ENCODE measurements at places on chromosomes 13 and 19.

GRCh38 chr13:73967397-73968165, 166.6 kb downstream of the KLF12 start:
- DNase-seq = no peak

GRCh38 chr13:56349866-56350265, 790.9 kb upstream of the PRR20A start:
- DNase-seq = no peak

DNA sequence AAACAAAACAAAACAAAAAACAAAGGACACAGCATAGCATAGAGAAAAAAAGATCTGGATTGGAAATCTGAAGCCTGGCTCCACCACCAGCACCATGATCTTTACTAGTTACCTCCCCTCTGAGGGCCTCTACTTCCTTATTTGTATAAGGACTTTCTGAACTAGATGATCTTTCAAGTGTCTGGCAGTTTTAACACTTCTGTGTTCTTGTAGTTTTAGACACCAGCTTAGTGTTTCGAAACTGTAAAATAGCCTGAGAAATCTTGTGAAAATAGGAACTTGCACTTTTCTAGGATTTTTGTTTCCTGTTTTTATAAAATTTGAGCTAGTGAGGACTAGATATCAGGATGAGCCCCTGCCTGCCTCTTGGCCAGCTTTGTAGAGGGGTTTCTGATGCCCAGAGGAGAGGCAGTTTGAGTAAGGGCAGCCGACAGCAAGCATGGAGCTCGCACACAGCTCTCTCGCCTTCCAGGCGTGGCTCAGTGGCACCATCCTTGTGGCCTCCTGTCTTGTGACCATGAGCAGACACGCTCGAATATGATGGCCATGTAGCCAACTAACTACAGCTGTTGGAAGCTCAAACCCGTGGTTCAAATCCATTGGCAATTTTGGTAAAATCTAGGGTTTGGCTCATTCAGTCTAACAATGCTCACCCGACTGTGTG, 319.0 kb downstream of the KCNRG start:
- no peak for DNase-seq

GRCh38 chr13:34816908-34817665, 125.0 kb upstream of the NBEA start:
- DNase-seq = no peak

DNA sequence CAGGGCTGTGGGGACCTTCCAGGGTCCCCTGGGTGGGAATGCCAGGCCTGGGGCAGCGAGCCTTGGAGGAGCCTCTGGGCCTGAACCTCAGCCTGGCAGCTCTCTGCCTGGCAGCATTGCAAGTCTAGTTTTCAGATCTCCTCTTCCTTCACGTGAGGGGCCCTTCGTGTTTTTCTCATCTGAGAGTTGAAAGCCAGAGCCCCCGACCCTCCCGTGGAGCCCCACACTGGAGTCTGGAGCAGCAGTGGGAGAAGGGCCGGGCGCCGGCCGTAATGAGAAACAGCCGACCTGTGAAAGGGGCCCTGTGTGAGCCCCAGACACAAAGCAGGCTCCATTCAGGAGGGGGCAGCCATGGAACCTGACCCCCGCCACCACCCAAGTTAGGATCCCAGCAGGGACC, 19.3 kb downstream of the TMED1 start:
- DNase-seq = no peak
